ENCODE measurements at places on chromosomes 1 and 21.

DNA sequence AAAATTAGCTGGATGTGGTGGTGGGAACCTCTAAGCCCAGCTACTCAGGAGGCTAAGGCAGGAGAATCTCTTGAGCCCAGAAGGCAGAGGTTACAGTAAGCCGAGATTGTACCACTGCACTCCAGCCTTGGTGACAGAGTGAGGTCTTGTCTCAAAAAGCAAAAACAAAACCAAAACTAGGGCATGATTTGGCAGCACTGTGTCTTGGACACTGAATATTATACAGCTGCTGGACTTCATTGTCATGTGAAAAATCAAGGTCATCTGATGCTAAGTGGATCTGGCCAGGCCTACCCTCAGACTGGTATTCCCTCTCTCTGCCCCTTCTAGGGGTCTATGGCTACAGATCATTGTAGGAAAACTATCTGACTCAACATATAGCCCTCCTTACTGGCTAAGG, 55.2 kb upstream of the MRPS6 start:
- no peak for DNase-seq

- DNase-seq = no peak
Measured at GRCh38 chr1:182388392-182389134, 3.0 kb downstream of the GLUL start.

- no peak for DNase-seq
Measured at GRCh38 chr1:118483245-118484006, 298.4 kb upstream of the SPAG17 start.

DNA sequence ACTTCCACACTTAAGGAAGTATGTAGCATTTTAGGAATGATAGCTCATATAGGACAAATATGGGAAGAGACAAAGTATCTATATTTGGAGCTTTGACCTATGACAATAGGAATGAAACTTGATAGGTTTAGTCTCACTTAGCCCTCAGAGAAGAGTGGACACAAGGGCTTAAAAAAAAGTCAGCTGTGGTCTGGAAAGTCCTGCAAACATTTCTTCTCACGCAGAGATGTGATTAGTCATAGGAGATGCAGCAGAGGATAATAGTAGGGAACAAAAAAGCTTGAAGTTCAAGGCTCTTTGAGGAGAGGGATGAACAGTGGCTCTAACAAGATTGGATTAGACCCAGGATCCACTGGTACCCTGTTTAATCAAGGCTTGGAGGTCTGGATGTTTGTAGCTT, 14.8 kb upstream of the RNF220 start:
- DNase-seq = no peak

DNA sequence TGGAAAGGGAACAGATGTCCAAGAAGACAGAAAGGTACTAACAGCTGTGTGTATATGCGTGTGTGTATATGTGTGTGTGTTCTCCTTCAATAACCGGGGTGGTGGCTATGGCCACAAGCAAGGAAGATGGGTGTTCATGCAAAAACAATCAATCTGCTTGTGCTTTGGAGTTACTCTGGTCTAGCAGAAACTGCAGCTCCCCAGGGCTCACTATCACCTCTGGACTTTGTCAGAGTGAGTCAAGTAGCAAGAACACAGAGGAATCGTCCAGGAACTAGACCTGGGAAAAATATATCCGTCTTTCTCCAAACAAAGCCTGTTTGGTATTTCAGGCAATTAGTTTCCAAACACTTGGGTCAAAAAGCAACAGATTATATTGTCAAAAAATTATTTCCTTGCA, 68.6 kb downstream of the GNG12 start:
- no peak for DNase-seq

DNA sequence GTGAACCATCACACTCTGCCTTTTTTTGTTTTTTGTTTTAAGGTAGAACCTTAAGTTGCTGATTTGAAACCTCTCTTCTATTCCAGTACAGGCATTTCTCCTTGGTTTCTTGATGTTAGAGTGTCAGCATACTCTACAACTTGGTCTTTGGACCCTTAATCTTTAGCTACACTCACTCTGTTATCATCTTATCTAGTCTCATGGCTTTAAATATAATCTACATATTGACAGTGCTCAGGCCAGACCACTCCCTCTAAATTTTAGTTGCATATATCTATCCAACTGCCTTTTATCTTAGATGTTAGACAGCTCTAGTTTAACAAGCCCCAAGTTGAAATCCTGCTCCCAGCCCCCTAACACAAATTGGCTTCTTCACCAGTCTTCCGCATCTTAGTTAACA, 22.1 kb downstream of the NME7 start:
- no peak for DNase-seq

DNA sequence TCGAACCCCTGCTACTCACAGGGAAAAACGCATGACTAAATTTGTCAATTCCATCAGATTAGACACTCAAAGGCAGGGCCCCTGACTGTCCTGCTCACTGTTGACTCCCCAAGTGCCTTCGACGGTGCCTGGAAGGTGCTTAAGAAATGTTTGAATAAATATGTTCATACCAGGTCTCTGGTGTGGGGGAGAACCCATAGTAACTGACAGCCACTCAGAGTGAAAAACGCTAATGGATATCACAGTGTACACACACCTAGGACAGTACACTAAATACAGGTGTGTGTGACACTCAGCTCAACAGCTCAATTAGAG, 39.7 kb upstream of the WASF2 start:
- no peak for DNase-seq

DNA sequence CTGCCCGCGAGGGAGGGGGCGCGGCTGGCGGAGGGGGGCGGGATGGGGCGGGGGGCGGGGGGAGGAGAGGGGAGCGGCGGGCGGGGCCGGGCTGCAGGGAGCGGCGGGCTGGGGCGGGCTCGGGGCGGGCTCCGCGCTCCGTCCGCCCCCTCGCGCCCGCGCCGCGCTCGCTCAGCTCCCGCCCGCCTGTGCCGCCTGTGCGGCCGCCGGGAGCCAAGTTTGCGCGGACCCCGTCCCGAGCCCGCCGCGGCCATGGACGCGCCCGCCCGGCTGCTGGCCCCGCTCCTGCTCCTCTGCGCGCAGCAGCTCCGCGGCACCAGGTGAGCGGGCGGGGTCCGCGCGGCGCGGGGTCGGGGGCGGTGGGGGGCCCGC, at the start of gene GABRD:
GABRD (plus strand) TSS at position 174 of the 372 bp plus-strand sequence; CDS start at position 253, 79 bp downstream.
- DNase-seq = no peak

DNA sequence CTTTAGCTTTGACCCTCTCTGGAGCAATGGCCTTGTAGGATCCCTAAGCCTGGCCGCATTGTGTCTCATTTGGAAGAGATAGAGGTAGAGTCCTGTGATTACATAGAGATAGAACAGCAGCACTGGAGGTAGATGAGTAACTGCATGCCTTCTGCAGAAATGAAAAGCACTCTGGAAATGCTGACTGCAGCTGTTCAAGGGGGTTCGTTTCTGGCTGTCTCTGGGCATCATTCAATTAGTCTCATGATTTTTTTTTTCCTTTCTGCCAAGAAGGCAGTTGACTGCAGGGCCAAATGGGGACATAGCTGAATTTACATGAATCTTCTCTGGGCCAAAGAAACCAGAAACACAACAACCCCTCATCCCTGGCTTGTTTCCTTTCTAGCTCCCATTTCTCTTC, 28.1 kb upstream of the SNX27 start:
- no peak for DNase-seq

DNA sequence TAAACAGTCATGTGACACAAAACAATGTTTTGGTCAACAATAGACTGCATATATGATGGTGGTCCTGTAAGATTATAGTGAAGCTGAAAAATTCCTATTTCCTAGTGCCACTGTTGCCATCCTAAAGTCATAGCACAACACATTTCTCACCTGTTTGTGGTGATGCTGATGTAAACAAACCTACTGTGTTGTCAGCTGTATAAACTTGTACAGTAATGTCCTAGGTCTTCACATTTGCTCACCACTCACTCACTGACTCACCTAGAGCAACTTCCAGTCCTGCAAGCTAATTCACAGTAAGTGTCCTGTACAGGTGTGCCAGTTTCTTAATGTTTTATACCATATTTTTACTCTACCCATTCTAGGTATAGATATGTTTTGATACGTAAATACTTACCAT, 326.1 kb upstream of the USP24 start:
- DNase-seq = no peak
